ENCODE measurements at places on chromosomes 16 and 17.

GRCh38 chr16:63702981-63703590, 1418.8 kb downstream of the CDH11 start:
- no peak for DNase-seq

DNA sequence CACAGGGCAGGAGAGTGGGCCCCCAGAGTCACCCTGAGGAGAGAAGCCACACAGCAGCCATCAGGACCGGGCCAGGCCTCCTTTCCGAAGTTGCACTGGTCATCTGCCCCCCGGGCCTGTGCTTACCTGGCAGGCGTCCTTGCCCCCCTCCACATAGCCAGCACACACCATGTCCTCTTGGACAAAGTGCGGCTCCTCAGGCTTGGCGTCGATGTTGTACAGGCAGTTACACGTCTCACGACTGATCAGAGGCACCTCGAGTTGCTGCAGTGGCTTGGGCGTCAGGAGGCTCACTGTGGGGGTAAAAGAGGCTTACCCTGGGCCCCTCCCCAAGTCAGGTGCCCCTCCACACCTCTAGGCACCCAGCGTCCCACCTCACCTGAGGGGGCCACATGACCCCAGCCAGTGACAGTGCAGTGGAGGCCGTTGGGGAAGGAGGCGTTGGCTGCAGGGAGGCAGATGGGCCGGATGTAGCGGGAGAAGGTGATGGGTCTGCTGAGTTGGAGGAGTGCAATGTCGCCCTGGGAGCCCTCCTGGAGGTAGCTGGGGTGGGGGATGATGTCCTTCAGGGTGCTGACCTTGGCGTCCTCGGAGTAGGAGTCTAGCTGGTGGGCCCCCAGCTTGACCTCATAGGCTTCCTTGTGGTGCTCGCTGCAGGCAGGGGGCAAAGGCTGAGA, 3.1 kb downstream of the PRSS8 start:
- no peak for DNase-seq

DNA sequence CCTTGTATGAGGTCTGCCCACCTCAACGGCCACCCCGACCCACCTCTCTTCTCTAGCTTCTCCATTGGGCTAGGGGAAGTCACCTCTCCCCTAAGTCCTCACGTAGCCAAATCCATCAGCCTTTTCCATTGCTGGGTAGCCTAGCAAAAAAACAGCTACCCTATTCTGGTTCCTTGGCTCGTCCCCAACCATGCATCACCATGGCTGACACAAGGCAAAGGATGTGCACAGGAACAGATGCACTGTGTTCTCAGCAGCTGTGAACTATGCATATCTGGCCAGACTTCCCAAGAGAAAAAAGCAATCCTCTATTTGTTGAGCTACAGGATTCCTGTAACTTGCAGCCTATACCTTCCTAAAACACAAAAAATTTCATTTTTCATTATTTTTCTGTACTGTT, 22.0 kb upstream of the FLCN start:
- no peak for DNase-seq

DNA sequence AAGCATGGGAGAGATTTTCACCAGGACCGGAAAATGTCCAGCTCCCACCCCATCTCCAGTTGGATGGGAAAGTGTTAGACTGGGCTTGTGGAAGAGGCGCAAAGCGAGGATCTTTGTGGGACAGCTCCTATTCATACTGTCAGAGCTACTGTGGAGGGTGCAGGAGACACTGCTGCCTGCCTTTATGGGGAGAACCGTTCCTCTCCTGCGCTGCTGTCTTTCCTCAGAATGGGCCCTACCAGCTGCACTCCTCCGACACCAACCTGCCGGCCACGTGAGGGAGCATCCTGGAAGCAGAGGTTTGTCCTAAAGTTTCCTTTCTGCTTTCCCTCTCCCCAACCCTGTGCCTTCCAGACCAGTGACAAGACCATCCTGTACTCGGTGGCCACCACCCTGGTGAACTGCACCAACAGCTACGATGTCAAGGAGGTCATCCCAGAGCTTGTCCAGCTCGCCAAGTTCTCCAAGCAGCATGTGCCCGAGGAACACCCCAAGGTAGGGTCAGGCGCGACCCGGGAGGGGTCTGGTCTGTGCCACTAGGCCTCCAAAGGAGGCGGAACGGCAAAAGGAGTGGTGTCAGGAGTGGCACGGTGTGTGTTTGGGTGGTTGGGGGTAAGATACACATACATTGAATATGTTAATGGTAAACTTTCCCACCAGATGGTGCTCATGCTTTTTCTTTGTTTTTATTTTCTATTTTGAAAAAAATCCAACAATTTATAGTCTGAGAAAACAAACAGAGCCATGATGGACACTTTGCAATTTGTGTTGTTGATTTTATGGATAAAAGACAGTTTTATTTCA, 23.0 kb downstream of the SLC35G3 start:
- no peak for DNase-seq

- no peak for DNase-seq
These were observed 3.7 kb downstream of the CD300C start for GRCh38 chr17:74542166-74542565.

- DNase-seq, result no peak
These were observed 18.9 kb downstream of the MSI2 start for GRCh38 chr17:57275071-57275764.

- DNase-seq, result peak; percentile 63
These were observed 715 bp downstream of the TLCD3A start for GRCh38 chr17:732902-733720.

- DNase-seq, result no peak
These were observed 12.0 kb downstream of the SLC5A10 start for GRCh38 chr17:18964018-18964351.

GRCh38 chr16:49620869-49621240, 235.1 kb downstream of the ZNF423 start:
- no peak for DNase-seq

GRCh38 chr17:40707745-40708144, 4.2 kb upstream of the KRT24 start:
- DNase-seq, result no peak

DNA sequence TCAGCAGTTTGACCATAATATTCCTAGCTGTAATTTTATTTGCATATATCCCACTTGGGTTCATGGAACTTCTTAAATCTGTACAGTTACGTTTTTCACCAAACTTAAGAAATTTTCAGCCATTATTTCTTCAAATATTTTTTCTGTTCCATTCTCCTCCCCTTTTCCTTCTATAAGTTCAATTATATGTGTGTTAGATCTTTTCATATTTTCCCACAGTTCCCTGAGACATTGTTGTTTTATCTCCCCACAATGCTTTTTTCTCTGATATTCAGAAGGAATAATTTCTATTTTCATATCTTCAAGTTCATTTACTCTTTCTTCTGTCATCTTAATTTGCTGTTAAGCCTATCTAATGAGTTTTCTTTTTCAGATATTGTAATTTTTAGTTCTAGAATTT, 26.1 kb downstream of the IKZF3 start:
- no peak for DNase-seq

- no peak for DNase-seq
These were observed 21.2 kb downstream of the PITPNA start for GRCh38 chr17:1541367-1541904.

GRCh38 chr16:4003576-4003975, 112.7 kb downstream of the ADCY9 start:
- DNase-seq, result no peak

Data from stimulated activated CD4-positive, alpha-beta T cell treated with anti-CD3 and anti-CD28 coated beads, Interleukin-1b, Interleukin-23, amount 100 ng/mL, for 48 hours (primary cell).